ENCODE measurements at places on chromosomes 16 and 17.
A peak's percentile ranks its signal among the peaks of the same experiment; 100 is the strongest.

GRCh38 chr16:74936902-74937560 lies 47.9 kb downstream of the WDR59 start:
- no peak for DNase-seq

DNA sequence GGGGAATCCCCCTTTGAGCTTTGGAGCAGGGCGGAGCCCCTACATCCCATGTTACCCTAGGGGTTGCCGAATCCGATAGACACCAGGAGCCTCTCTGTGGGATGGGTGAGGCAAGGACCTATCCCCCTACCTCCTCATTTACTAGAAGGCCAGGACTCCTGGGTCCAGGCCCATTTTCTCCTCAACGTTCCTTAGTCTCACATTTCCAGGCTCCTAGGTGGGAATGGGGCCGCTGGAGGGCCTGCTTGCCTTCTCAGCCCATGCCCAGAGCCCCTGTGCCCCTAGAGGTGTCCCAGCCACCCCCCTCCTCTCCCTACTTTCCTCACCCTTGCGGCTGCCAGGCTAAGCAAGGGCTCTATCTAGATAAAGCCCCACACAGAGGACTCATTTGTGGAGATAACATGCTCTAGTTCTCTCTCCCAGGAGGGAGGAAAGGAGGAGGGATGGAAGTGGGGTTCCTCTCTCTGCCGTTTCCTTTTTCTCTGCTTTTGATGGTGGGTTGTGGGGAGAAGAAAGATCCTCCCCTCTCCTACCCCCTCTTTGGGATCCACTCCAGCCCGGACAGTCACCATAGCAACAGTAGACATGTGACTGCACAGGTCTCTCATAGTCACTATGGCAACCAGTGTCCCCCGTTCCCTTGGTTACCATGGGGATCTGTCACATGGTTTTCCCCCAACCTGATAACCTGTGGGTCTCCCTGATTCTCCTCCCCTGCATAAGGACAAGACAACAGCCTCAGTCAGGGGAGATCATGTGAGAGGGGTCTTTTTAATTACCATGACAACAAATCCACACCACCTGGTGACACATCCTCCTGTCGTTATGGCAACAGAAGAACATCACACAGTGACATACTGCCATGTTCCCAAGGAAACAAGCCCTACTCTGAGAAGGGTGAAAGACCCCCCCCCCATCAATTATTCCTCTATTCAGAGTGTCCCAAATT lies 5.2 kb downstream of the CACNA1G start:
- DNase-seq = no peak

DNA sequence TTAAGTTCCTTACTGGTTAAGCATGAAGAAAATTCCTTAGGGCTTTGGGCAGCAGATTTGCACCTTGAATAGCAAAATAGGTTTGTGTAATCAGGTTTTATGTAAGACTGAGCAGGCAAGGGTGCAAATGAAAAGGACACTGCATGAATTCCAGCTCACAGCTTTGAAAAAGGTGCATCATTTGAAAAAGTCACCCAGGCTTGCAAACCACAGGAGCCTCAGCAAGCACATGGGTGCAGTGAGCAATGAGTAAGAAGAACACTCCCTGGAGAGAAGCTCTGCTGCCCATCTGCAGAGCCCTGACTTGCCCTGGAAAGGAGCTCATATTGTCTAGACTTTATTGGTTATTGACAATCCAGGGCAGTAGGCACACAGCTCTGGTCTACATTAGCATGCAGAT lies 165.6 kb upstream of the KCNJ16 start:
- DNase-seq = no peak

DNA sequence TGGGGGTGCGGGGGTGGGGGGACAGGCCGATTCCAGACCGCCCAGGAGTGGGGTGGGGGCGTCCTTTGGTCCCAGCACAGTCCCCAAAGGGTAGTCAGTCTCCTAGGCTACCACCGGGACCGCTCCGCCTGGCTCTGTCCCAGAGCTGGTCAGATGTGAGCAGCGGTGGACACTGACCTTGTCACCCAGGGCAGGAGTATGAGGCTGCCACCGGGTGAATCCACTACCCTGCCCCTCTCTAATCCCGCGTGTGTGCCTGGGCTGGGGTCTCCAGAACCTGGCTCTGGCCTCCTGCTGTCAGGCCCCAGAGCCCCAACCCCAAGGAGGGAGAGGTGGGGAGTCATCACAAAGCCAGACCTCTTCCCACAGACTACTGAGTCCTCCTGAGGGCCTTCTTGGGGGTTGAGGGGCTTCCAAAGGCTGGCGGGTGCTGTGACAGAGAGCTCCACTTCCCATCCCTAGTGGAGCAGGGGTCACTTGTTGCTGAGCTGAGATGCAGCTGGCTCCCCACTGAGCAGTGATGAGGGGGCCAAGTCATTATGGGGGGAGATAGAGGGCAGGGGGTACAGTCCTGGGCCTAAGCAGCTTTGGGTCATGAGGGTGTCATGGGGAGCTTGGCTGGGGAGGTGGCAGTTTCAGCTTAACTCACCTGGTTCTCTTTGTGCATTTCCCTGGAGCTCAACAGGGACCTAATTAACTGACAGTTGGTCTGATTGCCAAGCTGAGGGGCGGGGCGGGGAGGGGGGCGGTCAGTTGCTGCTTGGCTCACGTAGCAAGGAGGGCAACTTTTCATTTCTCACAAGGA lies 1.2 kb downstream of the PPP1R1B start:
- DNase-seq = no peak

GRCh38 chr16:10599626-10600025 lies 19.2 kb upstream of the EMP2 start:
- DNase-seq = no peak

GRCh38 chr17:8740486-8740885 lies 4.2 kb downstream of the CCDC42 start:
- peak; percentile 57 for DNase-seq

DNA sequence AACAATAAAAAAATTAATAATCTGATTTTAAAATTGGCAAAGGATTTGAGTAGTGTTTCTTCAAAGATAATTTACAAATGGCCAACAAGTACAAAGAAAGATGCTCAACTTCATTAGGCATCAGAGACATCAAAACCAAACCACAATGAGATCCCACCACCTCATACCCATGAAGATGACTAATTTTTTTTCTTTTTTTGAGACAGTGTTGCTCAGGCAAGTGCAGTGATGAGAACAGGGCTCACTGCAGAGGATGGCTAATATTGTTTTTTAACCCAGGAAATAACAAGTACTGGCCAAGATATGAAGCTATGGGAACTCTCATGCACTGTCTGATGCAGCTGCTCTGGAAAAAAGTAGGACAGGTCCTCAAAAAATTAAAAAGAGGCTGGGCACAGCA lies 14.9 kb downstream of the WDR45B start:
- no peak for DNase-seq

GRCh38 chr17:58755269-58755576 lies 431 bp upstream of the PPM1E start:
- no peak for DNase-seq

DNA sequence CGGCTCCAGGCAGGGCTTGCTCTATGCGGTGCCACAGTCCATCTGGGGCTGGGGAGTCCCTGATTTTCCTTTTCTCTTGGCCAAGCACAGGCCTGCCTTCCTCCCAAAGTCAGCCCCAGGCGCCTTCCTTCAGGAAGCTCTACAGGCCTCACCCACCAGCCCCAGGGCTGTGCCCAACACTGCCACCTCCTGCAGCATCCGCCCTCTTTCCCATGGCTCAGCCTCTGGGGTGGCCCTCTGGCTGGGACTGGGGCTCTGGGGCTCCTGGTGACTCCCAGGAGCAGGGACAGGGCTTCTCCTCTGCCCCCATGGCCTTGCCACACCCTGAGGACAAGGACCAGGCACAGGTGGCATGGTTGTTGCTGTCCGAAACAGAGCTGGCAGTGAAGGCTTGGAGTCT lies 817 bp downstream of the ITGB4 start:
- DNase-seq = no peak

DNA sequence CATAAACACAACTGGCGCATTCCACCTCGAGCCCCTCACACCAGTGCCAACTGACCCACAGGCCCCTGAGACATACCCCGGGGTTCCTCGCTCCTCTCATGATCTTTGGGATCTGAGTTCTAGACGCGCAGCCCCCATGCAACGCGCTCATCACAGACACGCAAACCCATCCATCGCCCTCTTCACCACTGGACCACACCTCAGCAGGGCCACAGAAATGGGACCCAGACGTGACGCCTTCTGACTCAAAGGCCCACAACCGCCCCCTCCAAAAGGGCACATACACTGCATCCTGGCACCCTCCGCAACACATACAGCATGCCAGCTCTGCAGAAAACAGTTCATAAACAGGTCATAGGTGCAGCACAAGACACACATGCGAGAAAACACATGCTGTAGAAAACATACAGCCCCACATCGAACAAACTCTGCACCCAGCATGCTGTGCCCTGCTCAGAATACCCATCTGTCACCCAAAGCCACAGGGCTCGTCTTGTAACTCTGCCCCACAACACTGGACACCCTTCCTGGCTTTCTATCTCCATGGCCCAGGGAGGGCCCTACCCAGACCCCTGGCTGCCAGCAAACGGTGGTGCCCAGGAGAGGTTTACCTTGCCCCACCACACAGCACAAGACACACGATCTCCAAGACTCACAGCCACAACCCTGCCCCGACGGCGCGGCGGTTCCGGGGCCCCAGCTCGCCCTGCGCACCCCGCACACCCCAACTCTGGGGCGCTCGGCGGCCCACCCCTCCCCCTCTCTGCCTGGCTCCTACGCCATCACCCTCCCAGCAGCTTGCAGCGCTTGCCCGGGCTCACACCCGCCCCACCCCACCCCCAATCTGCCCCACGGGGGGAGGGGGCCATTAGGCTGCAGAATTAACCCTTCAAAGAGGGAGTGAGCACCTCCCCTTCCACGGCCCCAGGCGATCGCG lies 887 bp downstream of the ZBTB4 start:
- peak; percentile 62 for DNase-seq

- no peak for DNase-seq
These were observed 27.6 kb upstream of the NXPH3 start for GRCh38 chr17:49548051-49548505.

GRCh38 chr16:87653234-87653633 lies 50.9 kb downstream of the JPH3 start:
- no peak for DNase-seq

DNA sequence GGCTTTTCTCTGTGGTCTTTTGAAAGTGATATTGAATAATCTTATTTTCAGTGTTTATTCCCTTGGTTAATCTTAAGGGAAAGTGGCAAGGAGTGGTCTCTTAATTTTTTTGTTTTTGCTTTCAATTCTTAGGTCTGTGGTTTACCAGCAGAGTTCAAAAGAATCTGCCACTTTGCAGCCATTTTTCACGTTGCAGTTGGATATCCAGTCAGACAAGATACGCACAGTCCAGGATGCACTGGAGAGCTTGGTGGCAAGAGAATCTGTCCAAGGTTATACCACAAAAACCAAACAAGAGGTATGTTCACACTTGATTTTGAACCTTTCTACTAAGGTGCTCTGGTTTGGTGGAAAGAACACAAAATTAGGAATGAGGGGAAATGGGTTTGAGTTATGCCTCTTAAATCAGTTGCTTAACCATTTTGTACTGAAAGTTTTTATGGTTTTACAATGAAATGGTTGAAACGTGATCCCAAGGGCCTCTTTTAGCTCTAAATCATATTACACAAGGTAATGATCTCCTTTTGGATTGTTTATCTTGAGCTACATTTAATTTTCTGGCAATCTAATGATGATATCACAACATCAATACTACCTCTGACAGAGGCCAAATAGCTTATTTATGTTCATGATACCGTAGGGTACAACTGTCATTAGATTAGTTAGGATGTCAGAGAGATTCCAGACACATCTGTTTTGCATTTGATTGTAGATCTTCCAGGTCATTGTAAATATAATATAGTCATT lies 51.6 kb upstream of the CRISPLD2 start:
- no peak for DNase-seq

GRCh38 chr17:8707332-8708024 lies 37.2 kb downstream of the CCDC42 start:
- no peak for DNase-seq

DNA sequence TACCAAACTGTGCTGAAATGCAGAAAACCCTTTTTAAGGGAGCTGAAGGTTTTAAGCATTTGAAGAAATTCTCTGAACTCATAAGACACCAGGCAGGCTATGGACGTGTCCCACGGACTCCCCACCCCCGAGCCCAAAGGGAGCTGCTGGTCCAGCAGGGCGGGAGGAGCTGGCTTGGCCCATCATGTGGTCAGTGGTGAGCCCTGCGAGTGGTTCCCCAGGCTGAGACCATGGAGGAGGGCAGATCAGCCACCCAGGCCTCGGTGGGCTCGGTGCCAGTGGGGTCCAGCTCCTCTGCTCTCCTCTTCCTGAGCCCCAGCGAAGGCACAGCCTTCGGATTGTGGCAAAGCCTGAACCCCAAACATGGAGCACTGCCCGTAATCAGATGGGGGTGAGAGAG lies 27.0 kb downstream of the LGALS3BP start:
- no peak for DNase-seq

- peak; percentile 34 for DNase-seq
These were observed 767 bp downstream of the SYNGR2 start for GRCh38 chr17:78168903-78169793.

DNA sequence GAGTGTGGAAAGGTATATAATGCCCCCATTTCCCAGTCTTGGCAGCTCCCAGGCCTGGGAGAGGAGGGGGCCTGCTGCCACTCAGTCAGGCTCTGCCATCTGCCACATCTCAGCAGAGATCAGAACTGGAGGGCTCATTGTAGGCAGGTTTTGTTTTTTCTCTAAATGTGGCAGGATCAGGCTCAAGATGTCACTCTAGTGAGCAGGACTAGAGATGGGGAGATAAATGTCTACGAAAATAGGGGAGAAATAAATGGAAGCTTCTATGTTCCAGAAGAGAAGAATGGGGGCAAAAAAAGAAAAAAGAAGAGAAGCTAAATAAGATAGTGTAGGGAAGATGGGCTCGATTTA lies 13.9 kb downstream of the NXPH3 start:
- no peak for DNase-seq

- DNase-seq = no peak
These were observed 701.1 kb downstream of the WWOX start for GRCh38 chr16:78800523-78800922.

GRCh38 chr17:5703736-5704135 lies 119.4 kb upstream of the NLRP1 start:
- no peak for DNase-seq

DNA sequence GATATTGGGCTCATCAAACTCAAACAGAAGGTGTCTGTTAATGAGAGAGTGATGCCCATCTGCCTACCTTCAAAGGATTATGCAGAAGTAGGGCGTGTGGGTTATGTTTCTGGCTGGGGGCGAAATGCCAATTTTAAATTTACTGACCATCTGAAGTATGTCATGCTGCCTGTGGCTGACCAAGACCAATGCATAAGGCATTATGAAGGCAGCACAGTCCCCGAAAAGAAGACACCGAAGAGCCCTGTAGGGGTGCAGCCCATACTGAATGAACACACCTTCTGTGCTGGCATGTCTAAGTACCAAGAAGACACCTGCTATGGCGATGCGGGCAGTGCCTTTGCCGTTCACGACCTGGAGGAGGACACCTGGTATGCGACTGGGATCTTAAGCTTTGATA lies 2.6 kb upstream of the HPR start:
- DNase-seq = no peak

DNA sequence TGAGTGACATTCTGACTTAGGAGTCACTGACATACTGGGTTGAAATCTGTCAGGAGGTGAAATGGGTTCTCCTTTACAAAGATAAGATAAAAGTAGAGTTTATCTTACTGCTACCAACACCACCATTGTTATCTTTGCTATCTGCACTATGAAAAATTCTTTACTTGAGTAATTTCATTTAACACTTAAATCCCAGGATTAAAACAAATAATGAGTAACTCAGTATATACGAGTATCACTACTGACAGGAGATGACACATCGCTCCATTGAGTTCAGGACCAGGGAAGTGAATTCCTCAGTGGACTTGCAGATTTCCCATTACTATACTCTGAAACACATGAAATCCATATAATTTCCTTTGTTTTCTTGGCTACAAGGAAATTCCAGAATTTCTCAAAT lies 242.1 kb upstream of the NLRP1 start:
- DNase-seq = no peak
